ENCODE measurements at places on chromosomes 4 and X.

DNA sequence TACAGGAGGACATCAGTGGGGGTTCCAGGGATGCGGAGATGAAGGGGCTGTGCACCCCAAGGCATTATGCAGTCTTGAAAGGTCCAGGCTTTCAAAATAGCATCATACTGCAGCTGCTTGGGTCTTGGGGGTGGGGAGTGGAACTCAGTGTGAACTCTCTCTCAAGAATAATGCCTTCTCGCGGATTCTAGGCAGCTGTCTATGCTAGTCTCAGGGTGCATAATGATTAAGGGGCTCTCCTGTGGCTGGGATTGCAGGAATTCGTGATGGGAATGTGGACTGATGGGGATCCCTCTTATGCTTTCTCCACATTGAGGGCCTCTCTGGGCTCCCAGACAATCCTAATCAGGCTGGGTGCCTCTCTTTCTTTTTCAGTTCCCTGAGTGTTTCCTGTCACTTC is 172.2 kb upstream of the ARHGAP24 start:
- DNase-seq: no peak

- DNase-seq: no peak
Measured at GRCh38 chrX:13055486-13055885, 11.1 kb upstream of the FAM9C start.

DNA sequence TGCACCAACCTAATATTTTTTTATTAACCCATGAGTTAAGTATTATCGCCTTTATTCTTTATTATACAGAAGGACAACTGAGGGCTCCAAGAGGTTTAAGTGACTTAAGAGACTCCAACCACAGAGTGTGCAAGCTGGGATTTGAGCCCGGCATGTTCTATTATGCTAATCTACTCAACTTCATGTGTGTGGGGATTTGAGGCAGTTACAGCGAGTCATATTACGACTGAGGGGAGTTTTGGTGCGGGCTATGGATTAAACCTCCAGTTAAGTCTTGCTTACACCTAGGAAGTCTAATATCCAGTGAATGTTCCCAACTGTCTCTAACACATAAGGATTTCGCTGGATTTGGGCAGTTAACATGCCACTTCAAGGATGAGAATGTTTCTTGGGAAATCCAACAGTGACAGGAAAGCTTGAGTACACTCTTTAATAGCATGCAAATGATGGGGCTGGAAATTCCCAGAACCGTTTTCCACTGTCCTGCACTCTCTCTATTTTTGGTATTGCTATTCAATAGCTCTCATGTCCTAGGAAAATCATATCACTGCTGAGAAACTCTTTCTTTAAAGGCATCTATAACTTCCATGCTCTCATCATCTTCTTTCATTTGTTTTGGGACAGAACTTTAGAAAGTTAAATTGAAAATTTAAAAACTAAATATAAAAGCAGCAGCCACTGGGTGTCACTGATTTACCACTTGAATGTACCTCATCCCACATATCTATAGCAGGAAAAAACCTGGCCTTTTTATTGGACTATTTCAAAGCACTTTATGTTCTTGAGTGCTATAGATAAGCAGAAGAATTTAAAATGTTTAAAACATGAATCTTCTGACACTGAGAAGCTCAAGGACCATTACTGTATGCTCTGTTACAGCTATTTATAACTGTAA is 165.1 kb upstream of the TTC29 start:
- no peak for DNase-seq

DNA sequence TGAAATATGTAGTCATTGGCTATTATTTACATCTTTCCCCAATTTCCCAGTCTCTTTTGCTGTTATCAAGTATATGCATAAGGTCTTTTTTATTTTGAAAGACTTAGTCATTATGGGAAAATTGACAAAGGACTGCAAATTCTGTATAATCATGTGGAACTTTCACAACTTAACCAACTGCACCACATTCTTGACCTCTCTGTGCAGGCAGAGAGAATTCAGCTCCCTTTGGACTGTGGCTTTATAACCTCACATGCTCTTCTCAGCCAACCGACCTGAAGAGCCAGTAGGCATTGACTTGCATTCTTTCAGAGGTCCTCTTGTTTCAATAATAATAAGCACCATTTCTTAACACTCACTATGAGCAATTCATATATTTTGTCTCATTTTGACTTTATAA is 66.9 kb downstream of the ANXA3 start:
- DNase-seq: no peak

DNA sequence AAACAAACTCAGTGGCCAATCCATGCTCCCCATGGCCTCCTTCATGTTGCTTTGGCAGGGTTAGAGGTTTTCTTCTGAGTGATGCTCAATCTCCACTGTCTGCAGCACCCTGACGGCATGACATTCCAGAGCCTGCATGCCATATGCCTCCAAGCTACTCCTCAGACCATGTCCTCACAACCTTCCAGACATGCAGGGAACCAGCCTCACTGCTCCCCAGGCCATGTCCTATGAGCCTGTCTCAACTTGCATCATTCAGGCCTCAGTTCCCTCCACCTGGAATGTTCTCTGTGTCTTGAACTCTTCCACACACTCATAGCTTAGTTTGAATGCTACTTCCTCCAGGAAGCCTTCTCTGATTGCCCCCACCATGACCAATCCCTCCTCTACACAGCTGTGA is 18.8 kb downstream of the PROM1 start:
- no peak for DNase-seq

DNA sequence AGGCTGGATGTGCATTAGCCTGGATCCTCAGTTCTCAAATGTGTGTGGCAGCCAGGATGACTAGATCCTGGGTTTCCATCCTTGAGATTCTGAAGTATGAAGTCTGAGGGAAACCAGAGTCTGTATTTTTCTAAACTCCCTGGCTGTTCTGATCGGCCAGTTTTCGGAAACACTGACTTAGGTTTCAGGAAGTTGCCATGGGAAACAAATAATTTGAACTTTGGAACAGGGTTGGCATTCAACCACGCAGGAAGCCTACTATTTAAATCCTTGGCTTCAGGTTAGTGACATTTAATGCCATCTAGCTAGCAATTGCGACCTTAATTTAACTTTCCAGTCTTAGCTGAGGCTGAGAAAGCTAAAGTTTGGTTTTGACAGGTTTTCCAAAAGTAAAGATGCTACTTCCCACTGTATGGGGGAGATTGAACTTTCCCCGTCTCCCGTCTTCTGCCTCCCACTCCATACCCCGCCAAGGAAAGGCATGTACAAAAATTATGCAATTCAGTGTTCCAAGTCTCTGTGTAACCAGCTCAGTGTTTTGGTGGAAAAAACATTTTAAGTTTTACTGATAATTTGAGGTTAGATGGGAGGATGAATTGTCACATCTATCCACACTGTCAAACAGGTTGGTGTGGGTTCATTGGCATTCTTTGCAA is 67.6 kb downstream of the PDGFRA start:
- DNase-seq: no peak
